Lower lobe of right lung (tissue), 2 donors: ENCODE measurements at places on chromosomes 7 and 10.

DNA sequence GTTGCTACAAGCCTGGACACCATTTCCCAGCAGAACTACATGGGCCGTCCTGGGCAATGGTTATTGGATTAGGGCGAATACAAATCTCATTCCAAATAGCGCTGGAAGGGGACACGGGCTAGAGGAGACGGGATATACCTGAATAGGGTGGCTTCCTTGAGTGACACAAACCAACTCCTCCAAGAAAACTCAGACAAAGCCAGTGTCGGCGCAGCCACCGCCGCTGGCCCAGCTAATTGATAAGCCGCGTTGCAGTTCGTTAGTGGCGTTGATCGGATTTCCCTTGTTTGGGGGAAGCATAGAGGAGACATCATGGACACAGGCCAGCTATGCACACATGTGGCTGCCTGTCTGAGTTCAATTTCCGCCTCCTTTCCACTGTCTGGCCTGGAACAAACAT is 55.7 kb downstream of the EBF3 start:
- no peak for DNase-seq
- no peak overlapping the region for H3K27ac ChIP-seq
- no peaks in the 10 kb centered on the region for H3K4me1 ChIP-seq
- H3K27me3 ChIP-seq, result peaks cover 17% of the 10 kb centered on the region
- H3K36me3 ChIP-seq, result no peaks in the 10 kb centered on the region

DNA sequence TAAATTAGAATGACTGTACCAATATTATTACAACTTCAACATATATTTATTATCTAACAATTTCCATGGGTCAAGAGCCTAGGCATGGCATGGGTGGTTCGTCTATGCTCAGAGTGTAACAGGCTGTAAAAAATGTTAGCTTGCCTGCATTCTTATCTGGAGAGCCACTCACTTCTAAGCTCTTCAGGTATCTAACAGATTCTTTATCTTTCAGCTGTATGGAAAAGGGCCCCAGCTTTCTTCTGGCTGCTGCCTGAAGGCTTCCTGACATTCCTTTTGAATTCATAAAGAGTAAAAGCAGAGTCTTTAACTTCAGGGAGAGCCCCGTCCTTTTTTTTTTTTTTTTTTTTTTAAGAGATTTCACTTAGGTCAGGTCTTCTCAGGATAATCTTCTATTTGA is 648.8 kb downstream of the NXPH1 start:
- H3K27ac ChIP-seq, result no peak overlapping the region
- DNase-seq, result no peak
- H3K4me1 ChIP-seq, result no peaks in the 10 kb centered on the region
- H3K4me3 ChIP-seq, result no peak overlapping the region
- no peaks in the 10 kb centered on the region for H3K36me3 ChIP-seq

DNA sequence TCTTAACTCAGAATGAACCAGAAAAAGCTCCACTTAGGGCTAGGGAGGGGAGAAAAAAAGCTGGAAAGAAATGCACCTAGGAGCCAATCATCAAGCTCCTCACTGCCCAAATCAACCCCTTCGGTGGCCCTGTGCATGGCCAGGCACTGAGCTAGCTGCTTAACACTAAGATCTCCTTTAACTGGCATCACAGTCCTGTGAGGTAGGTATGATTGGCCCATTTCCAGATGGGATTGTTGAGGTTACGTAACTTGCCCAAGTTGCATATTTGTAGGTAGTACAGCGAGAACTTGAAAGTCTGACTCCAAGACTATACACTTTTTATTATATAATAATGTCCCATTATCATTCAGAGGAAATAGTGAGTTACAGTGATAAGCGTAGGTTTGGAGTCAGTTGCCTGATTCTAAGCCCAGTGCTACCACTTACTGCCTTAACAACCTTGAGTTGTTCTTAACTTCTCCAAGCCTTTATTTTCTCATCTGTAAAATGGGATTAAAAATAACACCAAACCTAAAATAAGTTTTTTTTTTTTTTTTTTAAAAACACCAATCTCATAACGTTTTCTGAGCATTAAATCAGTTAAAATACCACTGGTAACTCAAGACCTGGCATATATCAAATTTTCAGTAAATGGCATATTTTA is 37.2 kb upstream of the ACSL5 start:
- no peaks in the 10 kb centered on the region for H3K36me3 ChIP-seq
- no peaks in the 10 kb centered on the region for H3K4me1 ChIP-seq
- H3K27me3 ChIP-seq, result no peaks in the 10 kb centered on the region
- H3K4me3 ChIP-seq, result no peak overlapping the region
- no peak overlapping the region for H3K27ac ChIP-seq
- DNase-seq, result no peak

DNA sequence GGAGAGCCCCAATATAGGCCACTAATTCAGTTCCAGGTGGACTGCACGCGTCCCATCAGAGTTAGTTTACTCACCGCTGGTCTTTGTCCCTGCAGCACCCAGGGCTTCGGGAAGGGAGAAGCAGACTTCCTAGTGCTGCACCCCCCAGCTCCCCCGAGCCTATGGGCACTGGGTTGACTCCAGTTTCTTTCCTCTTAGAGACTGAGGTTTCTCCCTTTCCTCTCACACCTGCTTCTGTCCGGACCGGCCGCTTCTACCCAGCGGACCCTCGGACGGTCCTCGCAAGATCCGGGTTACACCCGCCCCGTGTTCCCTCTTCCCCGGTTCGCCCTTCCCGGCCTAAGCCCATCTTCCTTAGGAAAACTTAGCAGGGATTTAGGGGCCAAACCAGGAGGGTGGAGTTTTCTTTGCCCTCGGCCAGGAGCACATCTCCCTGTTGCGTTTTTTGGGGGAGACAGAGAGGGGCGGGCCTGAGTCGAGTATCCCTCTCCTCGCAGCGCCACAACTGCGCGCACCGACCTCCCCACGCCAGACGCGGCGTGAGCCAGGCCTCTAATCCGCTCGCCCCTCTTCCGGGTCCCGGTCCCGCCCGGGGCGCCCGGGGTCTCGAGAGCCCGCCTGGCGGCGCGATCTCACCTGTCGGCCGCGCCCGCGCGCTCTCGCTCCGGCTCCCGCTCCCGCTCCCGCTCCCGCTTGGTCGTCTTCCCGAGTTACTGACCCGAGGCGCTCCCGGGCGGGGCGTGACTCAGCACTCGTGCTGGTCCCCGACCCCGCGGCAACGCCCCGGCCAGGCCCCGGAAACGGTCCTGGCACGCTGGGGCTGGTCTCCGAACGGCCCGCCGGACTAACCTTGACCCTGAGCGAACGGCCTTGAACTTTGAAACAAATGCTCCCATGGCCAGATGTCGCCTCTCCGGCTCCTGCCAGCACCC is at the start of gene AIFM2:
TSS of gene AIFM2 (minus strand) at position 728 of the 932 bp plus-strand sequence. CDS start 8,741 bp downstream, outside the sequence.
- peaks cover 23% of the 10 kb centered on the region for H3K4me1 ChIP-seq
- DNase-seq, result peak; percentile 90
- H3K4me3 ChIP-seq, result peak within 1 kb of the TSS; percentile 77
- H3K27ac ChIP-seq, result peak within 1 kb of the TSS; percentile 79
- H3K36me3 ChIP-seq, result no peaks in the 10 kb centered on the region

GRCh38 chr7:105496521-105496920 is 25.6 kb downstream of the PUS7 start:
- no peaks in the 10 kb centered on the region for H3K27me3 ChIP-seq
- H3K4me3 ChIP-seq, result no peak overlapping the region
- no peak overlapping the region for H3K27ac ChIP-seq

- no peaks in the 10 kb centered on the region for H3K27me3 ChIP-seq
- H3K4me3 ChIP-seq, result no peak overlapping the region
Measured at GRCh38 chr10:14384116-14384730, 53.5 kb upstream of the FRMD4A start.

GRCh38 chr7:122468945-122469344 is 164.4 kb upstream of the FEZF1 start:
- no peak overlapping the region for H3K27ac ChIP-seq
- peaks cover 12% of the 10 kb centered on the region for H3K36me3 ChIP-seq
- H3K4me3 ChIP-seq, result no peak overlapping the region

GRCh38 chr10:67520924-67521520 is 175.0 kb downstream of the CTNNA3 start:
- no peaks in the 10 kb centered on the region for H3K36me3 ChIP-seq
- H3K27ac ChIP-seq, result no peak overlapping the region
- DNase-seq, result no peak

DNA sequence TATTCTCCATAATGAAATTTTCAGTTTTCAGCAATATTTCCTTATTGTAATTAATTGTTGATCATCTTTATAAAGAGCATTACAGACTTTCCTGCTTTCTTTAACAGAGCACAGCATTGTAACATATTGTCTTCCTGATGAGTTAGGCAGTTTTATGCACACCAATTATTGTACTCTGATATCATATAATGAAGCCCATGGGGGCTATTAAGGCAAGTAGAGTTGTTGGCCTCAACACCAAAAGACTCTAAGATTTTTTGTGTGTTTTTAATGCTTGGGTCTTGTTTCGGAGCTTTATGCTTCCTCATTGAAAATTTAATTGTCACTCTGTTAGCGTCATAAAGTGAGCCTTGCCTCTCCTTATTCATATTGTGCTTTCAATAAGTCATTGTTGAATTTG is 49.2 kb upstream of the ARID5B start:
- no peak overlapping the region for H3K27ac ChIP-seq
- no peaks in the 10 kb centered on the region for H3K36me3 ChIP-seq
- no peaks in the 10 kb centered on the region for H3K27me3 ChIP-seq
- no peaks in the 10 kb centered on the region for H3K4me1 ChIP-seq

GRCh38 chr7:14065286-14065685 is 75.8 kb upstream of the ETV1 start:
- no peaks in the 10 kb centered on the region for H3K4me1 ChIP-seq
- H3K27me3 ChIP-seq, result no peaks in the 10 kb centered on the region
- no peak overlapping the region for H3K4me3 ChIP-seq

GRCh38 chr7:84274029-84274638 is 79.5 kb upstream of the SEMA3A start:
- no peak overlapping the region for H3K27ac ChIP-seq
- H3K27me3 ChIP-seq, result no peaks in the 10 kb centered on the region
- H3K4me1 ChIP-seq, result no peaks in the 10 kb centered on the region

DNA sequence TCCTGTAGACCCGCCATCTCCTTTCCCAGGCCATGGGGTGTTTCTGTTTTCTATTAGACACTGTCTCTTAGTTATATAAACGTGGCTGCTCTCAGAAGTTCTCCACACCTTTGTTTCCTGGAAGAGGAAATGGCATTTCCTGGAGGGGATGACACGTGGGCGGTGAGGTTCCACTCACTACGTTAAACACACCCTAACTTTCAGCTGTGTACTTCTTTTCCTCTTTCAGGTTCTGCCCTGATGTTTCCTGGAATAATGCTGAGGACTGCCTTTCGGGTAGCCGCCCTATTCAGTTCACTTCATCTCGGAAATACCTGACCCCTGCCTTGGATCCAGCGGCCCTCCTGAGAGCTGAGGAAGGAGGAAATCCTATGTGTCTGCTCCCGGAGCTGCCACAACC is 3.4 kb upstream of the PRKCQ start:
- peaks cover 4% of the 10 kb centered on the region for H3K4me1 ChIP-seq
- no peak for DNase-seq
- peaks cover 11% of the 10 kb centered on the region for H3K27me3 ChIP-seq
- H3K36me3 ChIP-seq, result no peaks in the 10 kb centered on the region
- peak overlapping the region; percentile 18 for H3K4me3 ChIP-seq
- no peak overlapping the region for H3K27ac ChIP-seq

- no peak for DNase-seq
- no peak overlapping the region for H3K27ac ChIP-seq
- no peak overlapping the region for H3K4me3 ChIP-seq
- no peaks in the 10 kb centered on the region for H3K4me1 ChIP-seq
Measured at GRCh38 chr7:138776166-138776833, 21.5 kb upstream of the TMEM213 start.

GRCh38 chr7:44219371-44220045 is 18.7 kb downstream of the YKT6 start:
- no peak overlapping the region for H3K4me3 ChIP-seq
- no peaks in the 10 kb centered on the region for H3K4me1 ChIP-seq
- DNase-seq, result peak; percentile 24
- H3K27me3 ChIP-seq, result peaks cover 4% of the 10 kb centered on the region

DNA sequence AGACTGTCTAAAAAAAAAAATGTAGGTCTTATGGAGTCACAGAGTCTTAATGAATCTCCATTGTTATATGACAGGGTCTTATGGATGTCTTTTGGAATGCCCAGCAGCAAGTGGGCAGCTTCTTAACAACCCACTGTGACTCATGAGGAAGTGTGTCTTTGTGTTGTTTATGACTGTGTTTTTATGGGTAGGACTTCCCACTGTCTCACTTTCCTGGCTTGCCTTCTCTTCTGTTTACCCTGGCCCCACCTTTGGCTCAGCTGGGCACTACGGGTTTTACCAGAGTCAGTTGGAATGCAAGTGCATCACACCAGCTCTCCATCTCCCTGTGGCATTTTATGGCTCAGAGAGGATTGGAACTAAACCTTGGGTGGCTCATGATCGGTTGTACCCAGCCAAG is 580.5 kb downstream of the AUTS2 start:
- H3K4me1 ChIP-seq, result peaks cover 7% of the 10 kb centered on the region
- DNase-seq, result peak; percentile 51
- H3K36me3 ChIP-seq, result no peaks in the 10 kb centered on the region
- H3K27ac ChIP-seq, result no peak overlapping the region

GRCh38 chr10:94076325-94076841 is 82.7 kb downstream of the PLCE1 start:
- no peak overlapping the region for H3K4me3 ChIP-seq
- DNase-seq, result no peak
- H3K27me3 ChIP-seq, result no peaks in the 10 kb centered on the region

DNA sequence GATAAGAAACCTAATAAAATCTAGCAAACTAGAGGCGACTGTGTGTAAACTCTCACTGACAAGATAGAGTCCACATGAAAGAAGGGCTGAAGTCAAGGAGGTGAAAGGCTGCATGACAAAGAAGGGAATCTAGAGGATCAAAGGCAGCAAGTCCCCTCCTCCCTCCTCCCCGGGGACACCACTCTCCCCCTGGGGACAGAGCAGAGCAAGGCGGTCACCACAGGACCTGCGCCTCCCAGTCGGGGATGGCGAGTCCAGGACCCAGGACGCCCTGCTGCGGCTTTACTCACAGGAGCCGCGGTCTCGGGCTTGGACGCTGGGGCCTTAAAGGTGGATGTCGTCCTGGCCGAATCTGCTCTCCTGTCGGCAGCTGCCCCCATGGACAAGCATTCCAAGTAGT is 22.4 kb downstream of the BRI3 start:
- no peak overlapping the region for H3K4me3 ChIP-seq
- no peaks in the 10 kb centered on the region for H3K27me3 ChIP-seq
- H3K36me3 ChIP-seq, result peaks cover 69% of the 10 kb centered on the region
- DNase-seq, result peak; percentile 47

DNA sequence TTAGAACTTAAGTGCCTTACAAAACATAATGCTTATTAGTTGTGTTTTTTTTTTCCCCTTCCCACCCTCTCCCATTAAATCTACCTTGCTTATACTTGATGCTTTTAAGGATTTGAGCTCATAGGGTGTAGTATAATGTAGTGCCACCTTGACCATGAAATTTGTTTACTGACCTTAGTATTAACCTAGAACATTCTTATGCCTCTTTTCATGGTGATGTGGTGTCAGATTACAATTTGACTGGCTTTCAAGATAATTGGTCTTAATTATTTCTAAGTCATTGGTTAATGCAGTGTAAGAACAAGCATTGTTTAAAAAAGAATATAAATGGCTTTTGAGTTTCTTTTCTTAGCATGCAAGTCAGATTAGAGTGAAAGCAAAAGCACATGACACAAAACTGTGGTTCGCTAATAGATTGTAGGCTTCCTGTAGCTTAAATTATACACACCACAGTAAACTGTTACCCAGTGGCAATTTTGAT is 61.8 kb downstream of the ADD3 start:
- no peaks in the 10 kb centered on the region for H3K27me3 ChIP-seq
- peaks cover 54% of the 10 kb centered on the region for H3K4me1 ChIP-seq
- H3K4me3 ChIP-seq, result no peak overlapping the region
- H3K36me3 ChIP-seq, result no peaks in the 10 kb centered on the region
- peak overlapping the region; percentile 65 for H3K27ac ChIP-seq
- no peak for DNase-seq

- H3K27me3 ChIP-seq, result no peaks in the 10 kb centered on the region
- H3K4me3 ChIP-seq, result no peak overlapping the region
- H3K4me1 ChIP-seq, result no peaks in the 10 kb centered on the region
- H3K27ac ChIP-seq, result no peak overlapping the region
- no peak for DNase-seq
- no peaks in the 10 kb centered on the region for H3K36me3 ChIP-seq
Measured at GRCh38 chr7:40990841-40991240, 712.0 kb downstream of the INHBA start.
